ENCODE measurements at places on chromosomes 12 and 14.

GRCh38 chr12:67645601-67646000, 2.9 kb upstream of the DYRK2 start:
- DNase-seq, result no peak

- no peak for DNase-seq
These were observed 346.3 kb downstream of the ETNK1 start for GRCh38 chr12:22971247-22971646.

DNA sequence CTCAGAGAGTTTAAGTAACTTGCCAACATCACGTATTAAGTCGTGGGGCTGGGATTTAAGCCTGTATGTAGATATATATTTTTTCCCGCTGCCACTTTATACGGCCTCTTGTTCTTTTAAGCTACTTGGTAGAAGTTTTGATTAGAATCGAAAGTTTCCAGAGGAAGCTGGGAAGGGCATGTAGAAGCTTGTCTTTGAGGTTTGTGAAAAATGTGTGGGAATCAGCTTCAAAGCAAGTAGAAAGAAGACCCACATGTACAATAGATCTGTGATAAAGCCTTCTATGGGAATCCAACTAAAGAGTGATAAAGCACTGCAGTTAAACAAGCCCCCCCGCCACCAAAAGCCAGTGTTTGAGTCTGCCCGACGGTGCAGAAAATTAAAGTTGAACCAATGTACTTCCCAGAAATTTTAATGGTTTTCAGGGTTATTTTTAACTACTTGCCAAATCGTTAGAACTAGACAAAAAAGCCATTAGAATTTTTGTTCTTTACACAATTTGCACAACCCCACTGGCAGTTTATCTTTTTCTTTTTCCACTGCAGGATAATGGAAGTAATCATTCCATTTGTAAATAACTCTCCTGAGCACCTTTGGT, 25.5 kb downstream of the SERPINA11 start:
- DNase-seq, result no peak

- DNase-seq, result no peak
These were observed 9.4 kb upstream of the C12orf75 start for GRCh38 chr12:105321125-105321524.

DNA sequence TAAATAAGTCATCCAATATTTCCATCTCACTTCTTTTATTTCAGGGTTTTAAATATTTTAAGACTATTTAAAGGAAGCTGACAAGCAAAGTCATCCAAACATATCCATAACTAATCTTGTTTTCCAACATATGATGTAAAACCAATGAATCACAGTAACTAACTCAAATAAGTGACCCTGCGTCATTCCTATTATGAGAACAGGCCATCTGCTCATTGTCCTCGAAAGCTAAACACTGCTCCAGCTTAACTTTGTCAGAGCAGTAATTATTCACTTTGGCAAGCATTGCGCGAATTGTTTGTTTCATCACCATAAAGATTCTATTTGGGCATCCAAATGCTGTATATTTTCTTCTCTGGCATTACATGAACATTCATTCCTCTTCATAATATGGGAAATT, 99.1 kb downstream of the CAPZA3 start:
- no peak for DNase-seq

GRCh38 chr12:20212658-20213555, 155.4 kb upstream of the PDE3A start:
- DNase-seq, result no peak

DNA sequence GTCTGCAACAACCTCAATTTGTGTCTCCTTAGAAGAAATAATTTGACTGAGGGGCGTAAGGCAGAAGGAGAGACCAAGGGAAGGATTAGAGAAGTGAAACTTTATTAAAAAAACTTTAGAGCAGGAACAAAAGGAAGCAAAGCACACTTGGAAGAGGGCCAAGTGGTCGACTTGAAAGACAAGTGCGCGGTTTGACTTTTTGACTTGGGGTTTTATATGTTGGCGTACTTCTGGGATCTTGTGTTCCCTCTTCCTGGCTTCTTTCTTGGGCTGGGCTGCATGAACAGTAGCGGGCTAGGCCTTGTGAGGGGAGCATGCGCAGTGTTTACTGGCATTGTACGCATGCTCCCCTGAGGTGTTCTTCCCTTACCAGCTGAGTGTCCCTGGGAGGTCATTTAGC, 369.3 kb upstream of the DCN start:
- DNase-seq, result no peak

GRCh38 chr12:93741659-93742109, 64.5 kb downstream of the CRADD start:
- DNase-seq, result no peak

GRCh38 chr12:107884769-107885694, 110.5 kb downstream of the ASCL4 start:
- no peak for DNase-seq

DNA sequence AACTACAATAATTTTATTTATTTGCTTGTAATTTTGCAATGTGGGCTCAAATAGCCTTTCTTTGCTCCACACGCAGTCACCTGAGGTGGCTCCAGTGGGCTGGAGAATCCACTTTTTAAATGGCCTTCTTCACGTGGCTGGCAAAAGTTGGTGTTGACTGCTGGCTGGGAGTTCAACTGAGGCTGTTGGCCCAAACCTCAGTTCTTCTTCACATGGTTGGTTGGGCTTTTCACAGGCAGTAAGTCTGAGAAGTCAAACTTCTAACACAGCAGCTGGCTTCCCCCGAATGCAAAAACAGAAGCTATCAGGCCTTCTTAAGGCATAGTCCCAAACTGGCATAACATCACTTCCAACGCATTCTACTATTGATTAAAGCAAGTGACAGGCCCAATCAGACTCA, 2.1 kb upstream of the OXA1L start:
- no peak for DNase-seq

- no peak for DNase-seq
These were observed 335.0 kb downstream of the PCNX1 start for GRCh38 chr14:71242237-71242748.

- no peak for DNase-seq
These were observed 14.3 kb downstream of the MAP3K12 start for GRCh38 chr12:53484686-53485575.

GRCh38 chr12:116441292-116441691, 117.9 kb upstream of the MAP1LC3B2 start:
- no peak for DNase-seq

DNA sequence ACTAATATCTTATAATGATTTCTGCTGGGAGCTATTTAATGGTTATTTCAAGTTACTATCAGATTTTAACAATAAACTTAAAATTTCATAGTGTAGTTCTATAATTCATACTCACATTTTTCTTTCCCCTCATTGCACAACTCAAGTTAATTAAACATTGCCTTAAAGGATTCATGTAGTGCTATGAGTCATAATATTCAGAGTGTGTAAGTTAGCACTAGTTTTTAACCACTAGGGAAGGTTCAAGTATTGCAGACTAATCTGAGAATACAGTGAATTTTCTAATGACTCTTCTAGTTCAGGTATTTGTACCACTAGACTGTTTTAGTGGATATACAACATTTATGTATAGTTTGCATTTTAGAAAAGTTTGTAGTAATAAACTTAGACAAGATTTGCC, 49.9 kb downstream of the FOXA1 start:
- no peak for DNase-seq

DNA sequence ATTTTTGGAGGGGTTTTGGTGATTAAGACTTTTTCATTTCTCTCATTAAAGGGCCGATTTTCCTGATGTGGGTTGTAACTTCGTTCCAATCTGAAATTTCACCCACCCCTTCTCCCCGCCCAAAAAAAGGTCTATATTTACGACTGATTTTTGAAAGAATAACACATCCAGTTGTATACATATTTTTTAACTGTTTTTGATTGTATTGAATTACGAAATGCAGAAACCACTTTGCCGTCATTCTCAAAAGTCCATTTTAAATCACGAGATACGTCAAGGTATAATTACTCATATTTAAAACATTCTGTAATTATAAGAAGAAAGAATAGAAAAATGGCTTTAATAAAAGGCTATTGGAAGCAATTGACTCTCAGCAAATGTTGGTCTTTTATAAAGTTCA, 520.7 kb downstream of the MED13L start:
- no peak for DNase-seq

GRCh38 chr12:45302621-45303369, 86.9 kb downstream of the ANO6 start:
- DNase-seq, result no peak

DNA sequence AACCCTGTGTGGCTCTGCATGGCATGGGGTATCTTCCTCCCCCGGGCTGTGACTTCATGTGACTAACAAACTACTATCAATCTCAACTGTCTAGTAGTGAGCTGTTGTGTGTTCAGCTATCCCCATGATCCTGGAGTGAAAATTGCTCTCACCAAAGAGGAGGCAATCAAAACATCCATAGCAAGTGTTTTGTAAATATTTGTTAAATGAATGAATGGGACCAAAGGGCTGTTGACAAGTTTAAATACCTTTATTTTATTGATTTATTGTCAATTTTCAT, 138.1 kb upstream of the CPM start:
- DNase-seq, result no peak

DNA sequence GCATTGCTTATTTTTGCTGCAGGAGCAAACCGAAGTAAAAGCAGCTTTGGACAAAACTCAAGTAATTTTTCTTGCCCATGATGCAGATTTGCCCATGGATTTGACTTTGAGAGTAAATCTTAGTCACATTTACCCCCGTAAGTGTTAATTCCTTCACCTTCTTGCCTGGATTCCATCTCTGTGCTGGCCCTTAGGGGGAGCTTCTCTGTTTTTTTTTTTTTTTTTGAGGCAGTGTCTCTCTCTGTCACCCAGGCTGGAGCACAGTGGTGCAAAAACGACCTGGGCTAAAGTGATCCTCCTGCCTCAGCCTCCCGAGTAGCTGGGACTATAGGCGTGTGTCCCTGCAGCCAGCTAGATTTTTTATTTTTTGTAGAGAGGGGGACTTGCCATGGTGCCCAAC, 210.2 kb downstream of the FUT8 start:
- DNase-seq, result no peak

DNA sequence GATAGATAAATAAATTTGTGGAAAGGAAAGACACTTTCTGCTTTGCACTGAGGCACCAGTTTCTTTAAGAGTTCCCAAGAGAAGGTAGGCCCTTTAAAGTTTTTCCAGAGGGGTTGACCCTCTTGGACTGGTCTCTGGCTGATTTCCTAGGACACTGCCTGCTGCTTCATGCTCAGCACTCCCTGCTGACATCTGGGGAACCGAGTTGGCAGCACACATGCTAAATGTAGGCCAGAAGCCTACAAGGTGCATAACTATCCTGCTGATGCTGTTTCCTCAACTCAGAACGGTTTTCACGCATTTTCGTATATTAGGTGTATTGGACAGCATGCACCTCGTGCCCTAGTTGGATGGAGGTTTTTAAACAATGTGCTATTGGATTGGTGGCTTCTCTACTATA, 887.2 kb upstream of the SEL1L start:
- no peak for DNase-seq

- DNase-seq, result no peak
These were observed 7.9 kb downstream of the EMG1 start for GRCh38 chr12:6978611-6979011.

- DNase-seq, result no peak
These were observed 63.4 kb upstream of the FUT8 start for GRCh38 chr14:65349100-65349499.

DNA sequence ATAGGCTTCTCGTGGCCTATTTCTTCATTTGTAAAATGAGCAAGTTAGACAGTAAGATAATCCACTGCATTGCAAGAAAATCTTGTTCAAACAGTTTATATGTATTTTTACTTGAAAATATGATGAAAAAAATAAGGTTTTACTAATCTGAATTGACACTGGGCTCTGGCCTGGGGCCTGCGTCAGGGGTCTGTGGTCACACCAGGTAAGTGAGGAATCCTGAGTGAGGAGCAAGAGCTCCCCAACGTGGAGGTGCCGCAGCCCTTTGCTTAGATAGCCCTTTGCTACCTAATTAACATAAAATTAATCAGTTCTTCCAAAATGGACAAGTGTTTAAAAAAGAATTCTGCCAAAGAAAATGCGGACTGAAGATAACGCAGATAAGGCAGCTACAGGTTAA, 39.1 kb upstream of the STAB2 start:
- DNase-seq, result no peak

DNA sequence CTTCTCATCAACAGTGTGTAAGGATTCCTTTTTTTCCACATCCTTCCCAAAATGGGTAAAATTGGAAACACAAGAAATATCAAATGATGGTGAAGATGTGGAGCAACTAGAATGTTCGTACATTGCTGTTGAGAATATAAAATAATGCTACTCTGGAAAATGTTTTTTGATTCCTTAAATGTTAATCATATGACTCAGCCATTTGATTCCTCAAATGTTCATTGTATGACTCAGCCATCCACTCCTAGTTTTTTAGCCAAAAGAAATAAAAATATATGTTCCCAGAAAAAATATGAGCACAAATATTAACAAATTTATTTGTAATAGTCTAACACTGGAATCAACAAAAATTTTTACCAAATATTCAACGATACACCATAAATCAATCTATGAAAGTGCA, 1108.6 kb downstream of the LRFN5 start:
- no peak for DNase-seq

- DNase-seq, result no peak
These were observed 2.1 kb downstream of the SAMD4A start for GRCh38 chr14:54568821-54569595.

- DNase-seq, result no peak
These were observed 180.8 kb downstream of the ADCK1 start for GRCh38 chr14:77980475-77981321.

- no peak for DNase-seq
These were observed 254.8 kb downstream of the VRK1 start for GRCh38 chr14:97052001-97052400.

DNA sequence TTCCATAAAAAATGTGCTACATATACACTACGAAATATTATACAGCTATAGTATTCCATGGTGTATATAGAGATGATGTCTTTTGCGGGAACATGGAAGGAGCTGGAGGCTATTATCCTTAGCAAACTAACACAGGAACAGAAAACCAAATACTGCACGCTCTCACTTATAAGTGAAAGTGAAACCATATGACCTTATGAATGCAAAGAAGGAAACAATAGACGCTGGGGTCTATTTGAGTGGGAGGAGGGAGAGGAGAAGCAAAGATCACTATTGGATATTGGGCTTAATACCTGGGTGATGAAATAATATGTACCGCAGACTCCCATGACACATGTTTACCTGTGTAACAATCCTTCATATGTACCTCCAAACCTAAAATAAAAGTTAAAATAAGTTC, 142.8 kb downstream of the LRFN5 start:
- no peak for DNase-seq

- no peak for DNase-seq
These were observed 20.6 kb upstream of the CEP170B start for GRCh38 chr14:104844306-104845032.

DNA sequence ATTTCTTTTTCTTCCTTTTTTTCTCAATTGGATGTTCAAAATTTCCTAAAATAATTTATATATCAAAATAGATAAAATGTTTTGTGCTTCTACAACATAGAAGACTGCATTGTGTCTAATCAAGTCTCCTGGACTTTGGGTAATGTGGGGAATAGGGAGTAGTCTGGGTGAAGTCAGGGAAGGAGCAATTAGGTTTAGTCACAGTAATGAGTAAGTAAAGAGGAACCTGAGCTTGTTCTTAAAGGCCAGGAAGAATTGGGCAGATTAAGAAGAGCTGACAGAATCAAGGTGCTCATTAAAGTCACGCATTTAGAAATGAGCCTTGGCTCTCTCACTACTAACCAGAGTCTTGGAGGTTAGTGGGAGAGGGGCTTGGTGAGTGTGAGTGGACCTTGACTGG, 233.3 kb upstream of the SSTR1 start:
- DNase-seq, result no peak

- DNase-seq, result no peak
These were observed 73.3 kb upstream of the PLXNC1 start for GRCh38 chr12:94074980-94075629.

- no peak for DNase-seq
These were observed 65.9 kb downstream of the ITPR2 start for GRCh38 chr12:26767116-26767515.
